Stimulated activated CD4-positive, alpha-beta T cell treated with anti-CD3 and anti-CD28 coated beads, Interleukin-2, amount 100 ng/mL, for 48 hours (primary cell): ENCODE measurements at places on chromosomes 7 and 10.

- no peak for DNase-seq
Observed at GRCh38 chr7:100513212-100513810, 25.7 kb upstream of the AGFG2 start.

GRCh38 chr10:27503498-27504006, 552 bp upstream of the RAB18 start:
- no peak for DNase-seq

- DNase-seq = no peak
Observed at GRCh38 chr10:122707535-122707934, 7.9 kb upstream of the C10orf120 start.

DNA sequence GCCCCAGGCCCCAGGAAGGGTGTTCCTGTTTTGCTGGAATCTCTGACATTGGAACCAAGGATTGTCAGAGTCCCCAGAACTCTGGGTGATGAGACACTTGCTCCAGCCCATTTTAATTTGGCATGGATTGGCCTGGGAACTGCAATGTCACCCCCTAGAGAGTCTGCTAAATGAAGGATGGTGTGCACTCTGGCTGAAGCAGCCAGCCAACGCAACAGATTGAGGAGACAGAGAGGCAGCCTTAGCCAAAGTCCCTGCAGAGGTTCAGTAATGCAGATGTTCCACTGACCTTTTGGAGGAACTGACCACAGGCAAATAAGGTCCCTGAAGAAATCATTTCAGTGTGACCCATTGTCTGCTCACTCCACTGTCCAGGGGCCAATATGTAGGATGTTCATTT, 13.4 kb downstream of the LRRC18 start:
- no peak for DNase-seq

DNA sequence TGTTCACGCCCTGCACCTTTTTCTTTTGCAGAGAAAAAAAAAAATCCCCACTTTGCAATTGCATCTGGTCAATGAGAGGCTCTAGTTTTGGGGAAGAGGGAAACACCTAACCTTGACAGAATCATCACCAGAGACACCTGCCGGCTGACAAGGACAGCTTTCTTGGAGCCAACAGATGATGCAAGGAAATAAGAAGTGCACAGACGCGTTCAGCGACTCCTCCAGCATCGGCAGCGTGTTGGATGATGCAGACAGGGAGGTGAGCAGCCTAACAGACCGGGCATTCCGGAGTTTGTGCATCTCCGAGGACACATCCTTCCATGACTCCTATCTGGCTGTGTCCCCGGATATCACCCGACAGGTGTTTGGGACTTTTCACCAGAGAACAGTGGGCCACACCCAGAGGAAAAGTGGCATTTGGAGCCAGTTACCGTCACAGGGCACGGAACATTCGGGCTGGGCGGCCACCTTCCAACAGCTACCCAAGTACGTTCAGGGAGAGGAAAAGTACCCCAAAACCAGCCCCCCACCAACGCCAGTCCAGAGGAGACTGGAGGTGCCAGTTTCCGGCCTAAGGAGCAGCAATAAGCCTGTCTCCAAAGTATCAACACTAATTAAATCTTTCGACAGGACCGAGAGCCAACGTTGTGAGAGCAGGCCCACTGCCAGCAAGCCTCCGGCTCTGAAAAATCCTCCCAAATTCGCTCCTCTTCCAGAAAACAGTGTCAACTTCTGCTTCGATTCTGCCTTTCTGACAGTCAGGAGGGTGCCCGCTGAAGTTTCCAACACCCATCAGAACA, 23.6 kb downstream of the C10orf71 start:
- no peak for DNase-seq

DNA sequence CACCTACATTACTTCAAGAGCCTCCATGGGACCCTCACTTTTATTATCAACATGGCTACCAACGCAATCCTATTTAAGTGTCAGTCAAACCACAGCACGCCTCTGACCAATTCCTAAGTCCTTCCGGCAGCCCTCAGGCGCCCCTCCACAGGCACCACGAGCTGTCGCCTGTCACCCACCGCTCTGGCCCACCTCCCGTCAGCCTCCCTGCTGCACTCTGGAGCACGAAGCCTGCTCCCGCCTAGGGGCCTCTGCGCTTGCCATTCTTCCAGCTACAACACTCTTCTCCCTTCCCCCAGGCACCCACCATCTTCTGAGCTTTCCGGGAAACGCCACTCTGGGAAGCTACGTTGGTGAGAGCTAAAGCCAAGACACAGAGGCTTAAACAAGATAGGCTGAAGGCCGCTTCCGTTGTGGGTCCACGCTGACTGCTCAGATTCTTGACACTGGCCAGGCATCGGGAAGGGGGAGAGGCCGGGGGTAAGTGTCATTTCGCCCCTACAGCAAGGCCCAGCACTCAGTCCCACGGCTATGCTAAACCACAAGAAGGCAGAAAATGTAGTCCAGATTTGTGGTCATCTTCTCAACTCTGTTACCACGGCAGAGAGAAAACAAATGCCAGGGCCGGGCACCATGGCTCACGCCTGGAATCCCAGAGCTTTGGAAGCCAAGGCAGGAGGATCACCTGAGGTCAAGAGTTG, 56.7 kb downstream of the GNA12 start:
- DNase-seq = no peak

- DNase-seq = no peak
Observed at GRCh38 chr7:2820508-2820934, 23.6 kb downstream of the GNA12 start.

- no peak for DNase-seq
Observed at GRCh38 chr10:132714986-132715775, 70.8 kb downstream of the NKX6-2 start.

- no peak for DNase-seq
Observed at GRCh38 chr10:125084191-125084613, 76.2 kb downstream of the CTBP2 start.

DNA sequence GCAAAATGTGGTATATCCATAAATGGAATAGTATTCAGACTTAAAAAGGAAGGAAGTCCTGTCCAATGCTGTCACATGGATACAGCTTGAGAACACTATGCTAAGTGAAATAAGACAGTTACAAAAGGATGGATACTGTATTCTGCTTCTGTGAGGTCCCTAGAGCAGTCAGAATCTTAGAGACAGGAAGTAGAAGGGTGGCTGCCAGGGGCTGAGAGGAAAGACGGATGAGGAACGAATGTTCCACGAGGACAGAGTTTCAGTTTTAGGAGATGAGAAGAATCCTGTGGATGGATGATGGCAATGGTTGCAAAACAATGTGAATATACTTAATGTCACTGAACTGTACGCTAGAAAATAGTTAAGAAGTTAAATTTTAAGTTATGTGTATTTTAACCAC, 3.8 kb downstream of the PRKCQ start:
- no peak for DNase-seq

DNA sequence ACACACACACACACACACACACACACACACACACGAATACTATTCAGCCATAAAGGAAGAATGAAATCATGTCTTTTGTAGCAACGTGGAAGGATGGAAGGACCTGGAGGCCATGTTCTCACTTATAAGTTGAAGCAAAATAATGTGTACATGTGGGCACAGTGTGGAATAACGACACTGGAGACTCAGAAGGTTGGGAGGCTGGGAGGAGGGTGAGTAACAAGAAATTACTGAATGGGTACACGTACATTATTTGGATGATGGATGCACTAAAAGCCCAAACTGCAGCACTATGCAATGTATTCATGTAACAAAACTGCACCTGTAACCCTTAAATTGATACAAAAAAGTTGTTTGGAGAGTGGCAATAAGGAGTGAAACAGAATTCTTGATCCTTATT, 32.1 kb downstream of the KMT2C start:
- no peak for DNase-seq

GRCh38 chr7:137967143-137968018, 34.5 kb downstream of the CREB3L2 start:
- DNase-seq = no peak

DNA sequence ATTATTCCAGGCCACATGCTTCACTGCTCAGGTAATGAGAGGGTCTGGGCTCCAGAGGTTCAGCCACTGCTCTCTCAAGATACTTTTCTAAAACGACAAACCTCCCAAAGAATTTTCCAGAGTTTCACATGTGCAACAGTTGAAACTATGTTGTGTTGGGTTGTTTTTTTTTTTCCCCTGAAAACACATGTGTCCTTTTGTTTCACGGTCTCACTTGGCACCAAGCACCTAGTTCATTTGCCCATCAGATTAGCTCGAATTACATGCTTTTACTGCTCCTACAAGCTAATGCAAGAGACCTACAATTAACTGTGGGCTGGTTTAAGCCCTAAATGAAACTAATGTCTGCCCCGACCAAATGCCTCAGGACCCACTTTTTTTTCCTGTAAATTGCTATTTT, 313.3 kb downstream of the FGFR2 start:
- no peak for DNase-seq

DNA sequence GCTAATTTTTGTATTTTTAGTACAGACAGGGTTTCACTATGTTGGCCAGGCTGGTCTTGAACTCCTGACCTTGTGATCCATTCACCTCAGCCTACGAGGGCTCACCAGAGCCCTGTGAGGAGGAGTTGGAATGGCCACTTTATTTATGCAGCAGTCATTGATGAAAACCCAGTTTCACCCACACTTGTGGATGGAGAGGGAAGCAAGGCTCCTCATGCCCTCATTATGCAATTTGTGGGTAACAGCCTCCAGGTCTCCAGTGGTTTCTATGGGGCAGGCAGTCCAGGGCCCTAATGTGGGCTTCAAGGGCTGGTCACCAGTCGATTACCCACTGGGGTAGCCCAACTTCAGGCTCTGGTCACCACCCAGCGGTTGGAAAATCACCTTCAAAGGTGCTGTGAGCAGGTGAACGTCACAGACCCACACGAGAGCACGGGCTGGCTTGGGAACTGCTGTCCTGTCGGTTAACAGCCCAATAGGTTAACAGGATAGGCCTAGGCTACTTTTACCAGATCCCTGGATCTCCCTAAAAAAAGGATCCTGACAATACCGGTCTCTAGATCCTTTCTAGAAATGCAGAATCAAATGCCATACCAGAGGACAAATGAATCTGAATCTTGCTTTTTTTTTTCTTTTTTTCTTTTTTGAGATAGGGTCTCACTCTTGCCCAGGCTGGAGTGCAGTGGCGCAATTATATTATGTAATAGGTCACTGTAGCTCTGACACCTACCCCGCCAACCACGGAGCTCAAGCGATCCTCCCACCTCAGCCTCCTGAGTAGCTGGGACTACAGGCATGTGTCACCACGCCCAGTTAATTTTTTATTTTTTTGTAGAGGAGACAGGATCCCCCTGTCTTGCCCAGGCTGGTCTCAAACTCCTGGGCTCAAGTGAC, 97.8 kb downstream of the SLC37A3 start:
- DNase-seq = no peak

DNA sequence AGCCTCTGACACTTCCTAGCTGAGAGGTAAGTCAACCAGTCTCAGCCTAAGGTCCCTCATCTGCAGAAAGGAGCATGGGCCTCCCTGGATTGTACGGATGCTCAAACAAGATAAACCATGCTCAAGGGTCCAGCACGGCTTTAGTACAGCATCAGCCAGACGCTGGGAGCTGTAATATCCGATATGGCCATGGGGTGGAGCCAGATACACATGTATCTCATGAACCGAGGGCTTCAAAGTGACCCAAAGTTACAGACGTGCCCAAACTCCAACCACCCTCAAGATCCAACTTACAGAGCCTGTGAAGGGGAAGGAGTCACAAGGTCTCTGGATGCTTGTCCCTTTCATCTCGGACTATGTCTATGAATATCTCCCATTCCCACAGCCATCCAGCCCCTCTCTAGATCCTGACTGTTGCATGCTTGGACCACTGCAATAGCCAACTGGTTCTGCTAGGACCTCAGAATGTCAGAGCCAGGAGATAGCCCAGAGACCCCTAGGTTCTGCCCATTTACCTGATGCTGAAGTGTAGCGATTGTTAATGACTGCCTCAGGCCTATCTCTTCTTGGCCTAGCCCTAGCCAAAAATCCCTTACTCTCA, 142.4 kb downstream of the SH3PXD2A start:
- peak; percentile 85 for DNase-seq

DNA sequence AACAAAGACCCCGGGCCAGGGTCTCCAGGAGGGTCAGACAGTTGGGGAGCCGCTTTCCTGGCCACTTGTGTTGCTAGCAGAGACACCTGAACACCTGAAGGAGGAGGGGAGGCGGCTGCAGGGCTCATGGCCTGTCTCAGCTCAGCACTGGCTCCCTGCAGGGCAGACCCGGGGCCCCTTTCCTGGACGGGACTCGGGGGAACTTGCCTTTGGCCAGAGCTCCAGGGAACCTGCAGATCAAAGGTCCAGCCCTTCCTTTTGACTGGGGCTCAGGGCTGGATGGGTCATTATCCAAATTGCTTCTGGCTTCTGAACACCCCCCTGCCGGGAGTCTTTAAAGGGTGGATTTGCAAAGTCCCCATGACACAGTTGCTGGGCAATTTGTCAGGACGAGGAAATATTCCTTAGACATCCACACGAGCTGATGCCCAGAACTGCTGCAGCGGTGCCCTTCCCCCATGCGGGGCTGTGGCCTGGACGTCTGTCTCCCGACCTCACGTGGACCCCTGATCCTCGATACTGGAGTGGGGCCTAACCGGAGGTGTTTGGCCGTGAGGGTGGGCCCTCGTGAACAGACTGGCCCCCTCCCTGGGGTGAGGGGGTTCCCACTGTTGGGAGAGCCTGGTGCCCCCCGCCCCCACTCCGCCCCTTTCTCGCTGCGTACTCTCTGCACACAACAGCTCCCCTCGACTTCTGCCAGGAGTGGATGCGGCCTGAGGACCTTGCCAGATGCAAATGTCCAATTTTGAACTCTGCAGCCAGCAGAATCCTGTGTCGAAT, 194.3 kb downstream of the ELFN1 start:
- DNase-seq = no peak

GRCh38 chr10:12481924-12482323, 132.6 kb downstream of the CAMK1D start:
- no peak for DNase-seq

- no peak for DNase-seq
Observed at GRCh38 chr7:48274662-48275061, 103.4 kb downstream of the ABCA13 start.

- DNase-seq = no peak
Observed at GRCh38 chr7:118202061-118202460, 18.1 kb downstream of the LSM8 start.

GRCh38 chr10:30073767-30074060, 14.3 kb upstream of the JCAD start:
- no peak for DNase-seq
